Stimulated activated CD8-positive, alpha-beta memory T cell treated with anti-CD3 and anti-CD28 coated beads, Interleukin-15, amount 100 ng/mL, for 24 hours (primary cell): ENCODE measurements at places on chromosomes 2 and 18.

DNA sequence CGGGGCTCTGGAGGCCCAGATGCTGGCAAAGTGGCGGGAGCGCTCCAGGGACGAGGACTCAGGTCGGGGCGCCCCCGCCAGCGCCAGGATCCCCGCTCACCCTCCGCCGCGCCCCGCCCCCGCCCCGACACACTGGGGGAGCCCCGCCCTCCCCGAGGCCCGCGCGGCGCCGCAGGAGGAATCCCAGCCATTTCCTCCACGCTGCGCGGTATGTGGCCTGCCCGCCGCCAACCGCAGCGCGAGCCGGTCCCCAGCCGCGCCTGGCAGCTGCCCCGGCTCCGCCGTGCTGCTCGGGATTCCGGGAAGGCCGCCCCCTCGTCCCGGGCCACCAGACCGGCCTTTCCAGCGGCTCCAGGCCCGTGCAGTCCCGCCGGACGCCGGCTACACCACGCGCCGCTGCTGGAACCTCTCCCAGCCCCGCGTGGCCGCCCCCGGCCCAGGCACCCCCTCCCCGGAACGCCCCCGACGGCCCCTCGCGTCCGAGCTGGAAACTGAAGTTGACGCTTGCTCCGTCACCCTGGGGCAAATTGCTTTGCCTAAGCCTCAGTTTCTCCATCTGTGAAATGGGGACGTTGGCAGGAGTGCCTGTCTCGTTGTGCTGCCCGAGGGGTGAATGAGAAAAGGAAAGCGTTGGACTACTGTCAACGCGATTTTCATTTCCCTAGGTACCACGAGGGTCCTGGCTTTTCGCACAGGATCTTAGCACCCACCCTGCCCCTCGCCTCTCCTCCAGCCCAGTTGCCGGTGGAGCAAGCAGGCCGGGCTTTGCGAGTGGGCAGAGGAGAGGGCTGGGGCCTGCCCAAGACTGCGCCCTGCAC is 53.6 kb downstream of the PKDCC start:
- DNase-seq, result no peak

DNA sequence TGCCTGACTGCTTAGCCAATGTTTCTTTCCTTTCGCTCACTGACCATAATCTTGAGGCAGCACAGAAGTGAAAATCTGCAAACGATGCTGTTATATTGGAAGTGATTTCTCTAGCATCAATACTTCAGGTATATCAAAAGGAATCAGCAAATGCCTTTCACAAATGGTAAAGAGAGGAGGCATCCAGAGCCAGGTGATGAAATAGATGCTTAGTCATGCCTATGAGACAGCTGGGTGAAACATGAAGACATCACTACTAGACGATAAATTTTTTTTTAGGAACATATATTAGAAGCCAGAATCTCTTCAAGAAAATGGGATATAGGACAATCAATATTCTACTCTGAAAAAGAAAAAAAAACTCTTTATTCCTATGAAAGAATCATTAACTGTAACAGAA is 249.2 kb upstream of the SLC39A10 start:
- no peak for DNase-seq

DNA sequence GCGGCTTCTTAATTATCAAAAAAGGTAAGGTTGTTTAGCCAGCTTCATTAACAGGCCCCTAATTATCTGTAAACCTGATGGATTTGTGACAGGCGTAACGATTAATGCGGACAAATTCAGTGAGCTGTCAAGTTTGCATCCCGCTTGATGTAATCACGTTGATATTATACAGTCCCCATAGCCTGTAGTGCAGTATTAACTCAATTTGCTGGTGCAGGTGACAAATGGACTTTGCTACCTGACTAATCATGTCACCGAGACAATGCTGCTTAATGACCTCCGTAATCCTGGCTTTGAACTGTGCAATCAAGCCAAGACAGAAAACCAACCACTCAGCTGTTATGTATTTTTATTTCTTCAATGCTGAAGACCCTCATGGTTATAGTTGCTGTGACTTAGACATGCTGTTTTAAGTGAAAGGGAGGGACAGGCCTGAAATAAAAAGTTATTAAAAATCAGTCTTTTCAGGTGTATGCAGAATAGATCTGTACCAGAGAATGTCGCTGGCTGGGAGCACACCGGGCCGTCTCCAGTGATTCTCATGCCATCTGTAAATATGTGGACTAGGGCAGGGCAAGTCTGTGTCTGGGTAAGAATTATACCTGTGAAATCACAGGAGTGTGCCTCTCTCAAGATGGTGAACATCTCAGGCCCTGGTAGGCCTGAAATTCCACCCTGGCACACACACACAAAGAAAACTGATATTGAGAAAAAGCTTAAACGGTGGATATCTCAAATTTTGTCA is 4.3 kb downstream of the TSHZ1 start:
- no peak for DNase-seq

DNA sequence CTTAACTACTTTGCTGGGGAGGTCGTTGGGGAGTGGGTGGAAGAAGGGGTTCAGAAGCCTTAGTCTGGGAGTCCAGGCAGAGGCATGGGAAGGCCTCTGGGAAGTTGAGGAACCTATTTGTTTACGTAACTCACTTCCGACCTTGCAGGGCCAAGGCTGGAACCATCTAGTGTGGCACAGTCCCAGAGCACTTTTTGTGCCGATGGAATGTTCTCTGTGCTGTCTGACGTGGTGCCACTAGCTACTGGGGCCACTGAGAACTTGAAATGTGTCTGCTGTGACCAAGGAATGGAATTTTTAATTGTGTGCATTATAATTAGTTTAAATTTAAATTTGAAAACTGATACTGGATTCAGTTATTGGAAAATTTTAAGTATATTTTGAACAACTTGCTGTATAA is 139.7 kb downstream of the FAM161A start:
- no peak for DNase-seq

DNA sequence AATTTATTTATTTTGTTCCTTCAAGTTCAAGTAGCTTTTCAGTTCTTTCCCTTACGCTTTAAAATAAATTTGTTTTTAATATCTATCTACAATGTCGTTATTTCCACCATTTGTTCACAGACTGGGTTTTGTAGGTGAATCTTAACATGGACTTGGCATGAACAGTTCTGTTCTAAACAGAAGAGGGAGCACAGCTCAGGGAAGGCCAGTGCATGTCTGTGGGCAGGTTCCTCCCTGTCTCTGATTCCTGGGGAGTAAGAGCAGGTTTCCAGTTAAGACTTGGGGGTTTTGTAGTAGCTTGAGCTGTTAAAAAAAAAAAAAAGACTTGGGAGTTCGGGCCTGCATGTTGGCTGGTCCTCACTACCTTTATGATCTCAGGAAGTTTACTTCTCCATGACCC is 11.1 kb downstream of the TTL start:
- no peak for DNase-seq

GRCh38 chr18:78754311-78755043 is 225.1 kb upstream of the SALL3 start:
- no peak for DNase-seq

DNA sequence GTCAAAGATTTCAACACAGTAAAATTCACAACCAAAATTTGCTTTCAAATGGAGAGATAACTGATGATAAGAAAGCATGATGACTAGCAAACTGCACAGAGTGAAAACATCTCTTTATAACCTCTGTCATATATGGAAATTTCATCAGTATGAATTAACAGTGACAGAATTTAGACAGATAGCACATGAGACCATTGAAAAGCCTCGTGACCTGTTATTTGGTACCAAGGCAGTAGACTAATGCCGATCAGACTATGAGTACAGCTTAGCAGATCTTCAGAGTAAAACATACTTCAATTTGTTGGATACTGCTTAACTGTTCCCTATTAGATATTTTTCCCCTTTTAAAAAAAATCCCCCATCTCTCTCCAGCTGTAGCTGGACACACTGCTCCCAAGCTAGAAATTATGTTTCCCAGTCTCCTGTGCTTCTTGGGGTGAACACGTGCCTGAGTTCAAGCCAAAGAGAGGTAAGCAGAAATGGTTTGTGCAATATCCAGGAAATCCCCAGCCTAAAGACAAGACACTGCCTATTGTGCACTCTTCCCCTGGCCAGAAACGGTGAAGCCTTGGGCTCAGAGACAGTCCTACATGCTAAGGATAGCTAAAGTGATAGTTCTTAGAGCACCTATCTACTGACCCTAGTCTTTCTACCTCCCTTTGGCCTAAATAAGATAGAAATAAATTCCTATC is 256.1 kb downstream of the NCKAP5 start:
- no peak for DNase-seq

DNA sequence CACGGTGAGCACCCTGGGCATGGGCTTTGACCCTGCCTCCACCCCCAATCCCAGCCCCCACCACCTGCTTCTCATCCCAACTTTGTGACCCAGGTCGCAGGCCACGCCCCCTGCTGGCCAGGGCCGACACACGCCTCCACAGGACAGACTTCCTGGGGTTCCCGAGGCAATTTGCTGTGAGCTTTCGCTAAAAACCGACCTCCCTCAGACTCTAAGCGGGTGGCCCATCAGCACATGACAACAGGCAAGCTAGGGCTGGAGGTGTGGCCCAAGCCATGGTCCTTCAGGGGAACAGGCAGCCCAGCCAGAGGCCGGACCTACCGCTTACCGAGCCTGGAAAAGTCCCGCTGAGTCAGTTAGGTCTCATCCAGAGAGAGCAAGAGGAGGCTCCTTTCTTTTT is 31.9 kb downstream of the C1QL2 start:
- DNase-seq, result peak; percentile 5

- DNase-seq, result no peak
These were observed 97.8 kb upstream of the SLC35G4 start for GRCh38 chr18:11511434-11512095.

DNA sequence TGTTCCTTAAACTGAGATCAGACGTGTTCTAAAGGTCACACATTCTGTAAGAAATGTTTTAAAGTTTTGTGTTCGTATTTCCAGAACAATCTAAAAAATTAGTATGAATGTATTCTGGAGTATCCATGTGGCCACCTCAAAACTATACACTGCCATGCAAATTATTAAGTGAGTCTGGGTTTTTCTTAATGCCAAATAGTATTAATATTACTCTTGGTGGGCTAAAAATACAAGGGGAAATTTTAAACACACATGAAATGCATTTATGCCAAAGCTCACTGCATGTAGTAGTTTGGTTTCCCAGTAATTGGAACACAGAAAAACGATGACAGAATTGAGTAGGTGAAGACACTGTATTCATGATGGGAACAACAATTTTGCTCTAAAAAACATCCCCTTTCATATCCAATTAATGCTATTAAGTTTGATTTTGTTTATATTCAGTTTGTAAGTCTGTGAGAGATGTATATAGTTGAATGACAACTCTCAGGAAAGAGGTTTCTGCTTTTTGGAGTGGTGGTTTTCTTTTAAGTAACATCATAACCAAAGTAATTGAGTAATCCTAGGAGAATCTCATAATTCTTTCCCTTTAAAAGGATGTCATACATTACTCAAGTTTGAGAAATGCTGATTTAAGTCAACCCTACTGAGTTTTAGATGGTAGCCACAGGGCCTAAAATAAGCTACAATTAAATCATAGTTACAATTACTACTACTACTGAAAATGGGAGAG is 75.7 kb upstream of the CDCA7 start:
- no peak for DNase-seq

GRCh38 chr2:58006952-58007284 is 39.7 kb upstream of the VRK2 start:
- no peak for DNase-seq

DNA sequence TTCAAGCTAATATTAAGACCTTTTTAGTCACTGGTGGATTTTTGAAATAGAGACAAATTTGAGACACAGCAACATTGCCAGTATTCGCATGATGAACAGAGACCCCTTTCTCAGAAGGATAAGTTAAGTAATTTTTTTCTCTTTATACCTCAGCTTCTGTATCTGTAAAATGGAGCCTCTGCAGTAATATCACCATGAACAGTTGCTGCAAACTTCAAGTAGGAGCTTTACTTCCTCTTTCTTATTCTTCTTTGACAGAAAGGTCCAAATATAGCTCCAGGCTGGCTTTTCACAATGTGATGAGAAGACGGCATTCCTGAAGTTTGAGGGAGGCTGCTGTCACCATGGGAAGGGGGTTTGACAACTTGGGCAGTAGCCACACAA is 158.7 kb downstream of the TDRD15 start:
- DNase-seq, result no peak

- DNase-seq, result no peak
These were observed 56.7 kb downstream of the ADI1 start for GRCh38 chr2:3462493-3463104.

DNA sequence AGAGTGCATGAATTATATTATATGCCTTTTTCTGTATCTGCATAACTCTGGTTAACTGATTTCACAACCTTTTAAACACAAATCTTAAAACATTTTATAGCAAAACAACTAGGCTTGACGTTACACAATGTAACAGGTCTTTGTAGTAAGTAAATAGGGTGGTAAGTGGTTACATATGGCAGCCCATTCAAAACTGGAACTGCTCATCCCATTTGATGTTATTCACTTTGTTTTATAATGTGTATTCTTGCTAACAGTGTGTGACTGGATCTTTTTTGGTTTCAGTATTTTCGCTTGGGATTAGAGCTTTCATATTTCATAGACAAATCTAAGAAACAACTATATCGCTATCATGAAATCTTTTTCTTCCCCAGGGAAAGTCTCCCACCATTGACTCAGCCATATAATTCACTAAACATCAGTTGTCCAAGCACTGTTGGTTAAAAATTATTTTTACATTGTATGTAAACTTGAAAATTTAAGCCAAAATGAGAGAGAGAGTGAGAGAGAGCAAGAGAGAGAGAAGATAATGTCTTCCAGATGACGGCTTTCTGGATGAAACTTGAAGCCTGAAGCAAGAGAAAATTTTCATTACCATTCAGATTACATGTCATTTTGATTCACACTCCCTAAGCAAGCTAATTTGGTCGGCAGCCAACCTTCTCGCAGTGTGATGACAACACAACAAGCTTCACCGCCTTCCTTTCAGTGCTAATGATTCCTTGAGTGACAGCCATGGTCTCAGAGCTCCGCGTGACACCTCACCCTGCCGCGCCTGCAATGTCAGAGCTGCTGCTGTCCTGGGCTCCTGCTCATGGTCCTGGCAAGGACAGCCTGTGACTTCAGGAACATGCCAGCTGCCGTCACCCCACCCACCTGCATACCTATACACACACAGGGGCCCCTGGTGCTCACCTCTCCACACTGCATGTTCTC is 946.9 kb upstream of the SOX11 start:
- DNase-seq, result no peak

DNA sequence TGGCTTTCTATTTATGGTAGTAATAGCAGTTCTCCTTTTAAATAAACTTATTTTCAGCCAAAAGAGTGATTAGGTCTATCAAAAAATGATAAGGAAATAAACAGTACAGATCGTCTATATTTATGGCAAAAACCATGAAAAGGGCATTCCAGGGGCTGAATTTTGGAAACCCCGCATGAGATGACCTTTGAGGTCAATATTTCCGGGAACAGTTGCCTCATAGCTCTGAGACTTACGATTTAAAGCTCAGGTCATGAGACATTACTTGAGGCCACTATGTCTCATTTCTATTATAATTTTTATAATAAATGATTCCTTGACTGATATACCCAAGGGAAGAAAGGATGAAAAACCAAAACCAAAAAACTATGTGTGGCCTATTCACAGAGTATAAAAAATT is 101.1 kb downstream of the LDLRAD4 start:
- no peak for DNase-seq
